Skeletal muscle cell (primary cell): ENCODE measurements at places on chromosomes 12 and 14.

DNA sequence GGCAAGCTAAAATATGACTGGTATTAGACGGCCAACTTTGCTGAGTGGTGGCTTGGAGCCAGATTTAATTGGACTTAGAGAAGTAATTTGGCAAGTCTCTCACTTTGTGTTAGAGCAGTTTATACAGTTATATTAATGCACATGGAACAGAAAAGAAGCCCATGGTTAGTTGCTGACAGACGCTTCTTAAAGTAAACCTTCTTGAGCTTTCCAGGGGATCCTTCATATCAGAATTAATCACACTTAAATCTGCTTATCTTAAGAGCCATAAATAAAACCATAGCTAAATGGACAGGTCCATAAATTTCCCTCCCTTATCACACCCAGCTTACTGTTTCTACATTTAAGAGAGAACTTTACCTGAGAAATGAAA is 9.6 kb downstream of the GSG1 start:
- no peak for DNase-seq

GRCh38 chr12:40127408-40127807 is 21.5 kb upstream of the SLC2A13 start:
- DNase-seq, result no peak

DNA sequence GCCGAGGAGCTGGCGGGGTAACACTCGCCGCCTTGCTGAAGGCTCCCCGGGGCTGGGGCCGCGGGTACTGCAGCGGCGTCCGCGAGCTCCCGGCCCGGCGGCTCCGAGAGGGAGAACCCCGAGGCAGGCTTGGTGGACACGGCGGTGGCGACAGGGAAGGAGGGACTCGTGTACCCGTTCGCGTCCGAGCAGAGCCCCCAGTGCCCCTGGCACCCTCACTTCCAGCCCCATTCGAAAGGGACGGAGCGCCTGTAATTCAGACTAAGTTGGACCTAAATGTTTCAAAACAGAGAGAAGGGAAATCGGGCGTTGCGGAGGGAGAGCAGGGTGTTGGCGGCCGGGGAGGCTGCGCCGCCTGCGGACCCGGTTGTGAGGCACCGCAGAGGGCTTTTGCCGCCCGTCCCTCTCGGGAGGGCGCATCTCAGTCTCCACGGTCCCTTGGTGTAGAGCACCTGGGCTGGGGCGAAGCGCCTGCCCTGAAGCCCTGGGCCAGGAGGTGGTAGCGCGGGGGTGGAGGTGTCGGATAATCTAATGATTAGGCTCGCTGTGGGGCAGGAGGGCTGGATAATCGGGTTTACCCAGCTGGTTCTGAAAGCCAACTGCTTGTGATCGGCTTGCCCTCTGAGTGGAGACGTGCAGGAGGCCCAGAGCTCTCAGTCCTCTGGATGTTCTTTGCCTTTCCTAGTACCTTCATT is 771 bp downstream of the DAAM1 start:
- no peak for DNase-seq

DNA sequence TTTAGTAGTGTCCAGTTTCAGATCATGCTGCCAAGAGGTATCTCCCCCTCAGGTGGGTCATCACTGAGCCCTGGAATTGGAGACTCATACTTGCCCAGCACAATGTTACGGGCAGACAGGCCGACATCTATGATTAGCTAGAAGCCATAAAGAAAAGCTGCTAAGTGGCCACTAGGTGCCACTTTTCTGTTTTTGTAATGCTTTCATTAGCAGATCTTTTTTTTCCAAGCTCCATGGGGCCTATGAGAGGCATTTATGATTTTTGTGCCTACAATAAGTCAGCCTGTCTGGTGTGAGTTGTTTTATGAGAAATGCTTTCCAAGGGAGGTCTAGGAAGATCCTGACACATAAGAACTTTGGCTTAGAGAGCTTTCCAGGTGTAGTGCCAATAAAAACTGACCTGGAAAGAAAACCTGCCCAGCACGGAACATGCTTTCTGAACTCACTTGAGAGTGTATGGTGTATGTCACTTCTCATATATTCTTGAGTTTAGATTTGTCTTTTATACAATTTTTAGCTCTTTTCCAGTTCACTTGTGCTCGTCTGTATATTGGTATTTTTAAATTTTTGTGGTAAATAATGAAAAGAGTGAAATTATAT is 21.8 kb upstream of the SMCO2 start:
- DNase-seq, result peak; percentile 23

DNA sequence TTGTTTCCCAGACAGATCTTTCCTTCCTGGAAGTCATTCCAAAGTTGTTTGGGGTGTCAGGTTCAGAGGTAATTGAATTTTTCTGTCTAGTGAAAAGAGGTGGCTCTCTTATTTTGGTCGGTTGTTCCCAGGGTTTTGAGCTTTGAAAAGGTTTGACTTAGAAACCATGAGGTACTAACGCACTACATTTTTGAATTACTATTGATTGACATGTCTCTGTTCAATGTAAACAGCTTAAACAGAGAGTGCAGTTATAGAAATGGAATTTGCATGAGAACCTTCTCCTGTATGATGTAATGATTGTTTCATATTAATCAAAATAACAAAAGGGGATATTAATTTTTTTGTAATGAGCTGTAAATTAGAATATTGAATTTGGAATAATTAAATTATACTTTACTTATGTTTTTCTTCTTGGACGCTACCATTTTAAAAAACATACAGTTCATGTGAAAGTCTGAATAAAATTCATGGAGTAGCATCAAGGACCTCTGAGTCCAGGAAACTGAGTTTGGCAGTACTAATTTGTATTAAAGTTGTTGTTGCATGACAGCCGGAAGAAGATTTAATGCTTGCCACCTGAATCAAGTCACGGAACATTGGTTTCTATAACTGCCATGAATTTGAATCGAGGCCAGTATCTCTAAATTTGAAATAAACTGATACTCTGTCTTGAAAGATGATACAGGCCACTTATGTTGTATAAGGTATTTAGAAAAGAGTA is 41.7 kb downstream of the NPAS3 start:
- DNase-seq, result no peak

DNA sequence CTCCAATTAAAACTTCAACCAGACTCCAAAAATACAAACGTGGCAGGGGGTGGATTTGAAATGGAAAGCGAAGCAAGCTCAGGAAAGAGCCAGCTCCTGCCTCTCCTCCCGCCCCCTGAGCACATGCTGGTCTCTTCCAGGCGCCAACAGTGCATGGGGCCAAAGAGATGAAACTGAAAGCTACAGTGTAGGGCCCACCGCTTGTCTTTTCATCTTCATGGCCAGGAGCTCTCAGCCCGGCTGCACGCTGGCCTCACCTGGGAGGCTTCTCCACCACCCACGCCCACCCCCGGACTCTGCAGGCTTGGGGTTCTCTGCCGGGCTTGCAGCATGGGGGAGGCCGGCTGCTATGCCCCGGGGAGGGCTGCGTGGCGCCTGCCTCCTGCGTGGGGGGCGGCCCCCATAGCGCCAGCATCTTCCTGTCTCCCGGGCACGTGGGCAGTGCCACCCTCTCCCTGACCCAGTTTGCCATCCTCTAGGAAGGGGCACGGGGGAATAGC is 2.0 kb downstream of the RIMBP2 start:
- no peak for DNase-seq

GRCh38 chr12:91523831-91524230 is 341.2 kb upstream of the DCN start:
- no peak for DNase-seq

- no peak for DNase-seq
These were observed 166.6 kb upstream of the HMGA2 start for GRCh38 chr12:65657635-65658034.

DNA sequence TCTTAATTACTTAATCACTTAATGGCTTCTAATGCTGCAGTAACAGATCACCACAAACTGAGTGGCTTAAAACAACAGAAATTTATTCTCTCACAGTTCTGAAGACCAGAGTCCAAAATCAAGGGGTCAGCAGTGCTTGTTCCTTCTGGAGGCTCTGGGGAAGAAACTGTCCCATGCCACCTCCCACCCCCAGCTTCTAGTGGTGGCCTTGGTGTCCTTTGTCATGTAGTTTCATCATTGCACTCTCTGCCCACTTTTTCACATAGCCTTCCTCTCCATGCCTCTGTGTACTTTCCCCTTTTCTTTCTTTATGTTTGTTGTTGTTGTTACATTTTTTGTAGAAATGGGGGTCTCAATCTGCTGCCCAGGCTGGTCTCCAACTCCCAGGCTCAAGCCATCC is 16.1 kb upstream of the UBC start:
- DNase-seq, result no peak

DNA sequence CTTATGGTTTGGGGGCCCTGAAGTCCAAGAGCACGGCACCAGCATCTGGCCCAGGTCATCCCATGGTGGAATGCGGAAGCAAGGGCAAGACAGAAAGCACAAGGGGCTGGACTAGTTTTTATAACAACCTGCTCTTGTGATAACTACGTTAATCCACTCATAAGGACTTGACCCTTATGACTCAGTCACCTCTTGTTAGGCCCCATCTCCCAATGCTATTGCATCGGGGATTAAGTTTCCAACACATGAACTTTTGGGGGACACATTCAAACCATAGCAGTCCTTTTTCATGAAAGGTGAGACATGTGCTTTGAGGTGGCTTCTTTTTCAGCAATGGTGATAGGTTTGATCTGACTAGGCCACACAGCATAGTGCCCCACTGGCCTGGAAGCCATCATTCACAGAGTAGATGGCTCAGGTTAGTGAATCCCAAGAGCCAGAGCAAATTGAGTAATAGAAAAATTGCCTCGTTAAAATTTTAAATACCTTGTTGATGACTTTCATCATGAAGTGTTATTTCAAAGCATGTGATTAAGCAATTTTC is 12.1 kb downstream of the FRMD6 start:
- no peak for DNase-seq

DNA sequence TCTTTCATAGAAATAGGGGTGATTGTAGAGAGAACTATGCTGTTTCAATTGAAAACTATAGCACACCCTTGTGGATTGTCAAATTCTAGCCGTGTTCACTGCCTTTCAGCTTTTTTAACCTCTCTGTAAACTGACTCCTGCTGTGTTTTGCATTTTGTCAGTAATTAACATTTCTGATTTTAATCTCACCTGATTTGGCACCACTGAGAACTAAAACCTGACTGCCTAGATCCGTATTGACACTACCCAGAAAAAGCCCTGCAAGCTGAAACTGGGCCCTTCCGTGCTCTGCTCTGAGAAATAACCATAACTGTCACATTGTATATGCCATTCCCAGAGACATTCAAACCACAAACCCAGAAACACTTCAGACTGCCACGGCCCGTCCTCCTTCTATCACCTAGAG is 26.6 kb upstream of the ETV6 start:
- no peak for DNase-seq

DNA sequence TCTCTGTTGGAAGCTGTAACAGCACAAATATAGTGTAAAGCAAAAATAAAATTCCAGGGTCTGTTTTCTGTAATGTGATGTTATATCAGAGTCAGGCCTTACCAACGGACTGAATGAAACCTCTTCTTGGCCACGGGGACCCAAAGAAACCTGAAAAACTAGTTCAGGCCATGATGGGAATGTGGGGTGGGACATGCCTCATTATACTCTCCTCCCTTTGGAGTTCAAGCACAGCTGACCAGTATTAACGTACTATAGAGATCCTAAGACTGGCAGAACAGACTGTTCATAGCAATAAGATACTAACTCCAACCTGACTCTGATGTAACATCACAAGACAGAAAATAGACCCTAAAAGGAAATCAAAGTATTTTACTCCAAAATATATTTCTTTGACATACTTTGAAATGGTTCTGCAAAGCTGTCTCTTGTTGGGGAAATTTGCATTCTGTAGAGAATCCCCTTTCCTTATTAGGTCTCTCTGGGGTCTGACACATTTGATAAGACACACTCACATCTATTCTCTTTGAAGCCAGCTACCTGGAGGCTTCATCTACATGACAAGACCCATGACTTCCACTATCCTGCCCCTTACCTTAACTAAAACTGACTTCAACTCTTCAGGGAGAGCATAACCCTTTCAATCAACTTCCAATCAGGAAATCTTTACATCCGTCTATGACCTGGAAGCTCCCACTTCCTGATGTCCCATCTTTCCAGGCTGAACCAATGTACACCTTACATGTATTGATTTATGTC is 444.6 kb downstream of the SOX5 start:
- no peak for DNase-seq

DNA sequence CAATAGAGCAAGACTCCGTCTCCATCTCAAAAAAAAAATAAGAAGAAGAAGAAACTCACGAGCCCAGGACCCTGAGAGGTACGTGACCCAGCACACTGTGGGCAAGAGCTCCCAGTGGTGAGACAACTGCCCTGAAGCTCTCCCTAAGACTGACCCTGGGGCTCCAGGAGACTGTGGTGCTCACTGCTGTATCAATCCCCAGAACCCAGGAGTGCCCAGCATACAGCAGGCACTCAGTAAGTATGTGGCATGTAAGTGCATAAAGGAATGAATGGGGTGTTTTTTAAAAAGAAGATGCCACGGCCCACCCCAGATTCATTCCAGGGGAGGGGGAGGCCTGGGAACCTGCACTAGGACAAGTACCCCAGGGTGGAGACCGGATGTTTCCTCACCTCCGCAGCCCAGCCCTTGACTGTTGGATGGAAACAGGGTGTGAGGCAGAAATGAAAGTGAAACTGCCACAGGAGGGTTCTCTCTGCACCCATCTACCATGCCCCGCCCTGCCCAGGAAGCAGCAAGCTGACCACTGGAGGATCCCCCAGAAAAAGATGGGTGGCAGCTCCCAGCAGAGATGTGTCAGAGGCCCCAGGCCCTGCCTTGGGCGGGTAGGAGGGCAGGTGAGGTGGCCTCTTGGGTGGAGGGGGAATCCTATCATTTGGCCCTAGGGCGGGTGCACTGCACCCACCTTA is 12.2 kb downstream of the ITPK1 start:
- DNase-seq, result no peak

GRCh38 chr12:87120440-87120839 is 864.2 kb upstream of the MGAT4C start:
- DNase-seq, result no peak
